ENCODE measurements at places on chromosomes 16 and 17.

GRCh38 chr16:89352091-89352681 lies 134.7 kb downstream of the ZNF778 start:
- DNase-seq = no peak

DNA sequence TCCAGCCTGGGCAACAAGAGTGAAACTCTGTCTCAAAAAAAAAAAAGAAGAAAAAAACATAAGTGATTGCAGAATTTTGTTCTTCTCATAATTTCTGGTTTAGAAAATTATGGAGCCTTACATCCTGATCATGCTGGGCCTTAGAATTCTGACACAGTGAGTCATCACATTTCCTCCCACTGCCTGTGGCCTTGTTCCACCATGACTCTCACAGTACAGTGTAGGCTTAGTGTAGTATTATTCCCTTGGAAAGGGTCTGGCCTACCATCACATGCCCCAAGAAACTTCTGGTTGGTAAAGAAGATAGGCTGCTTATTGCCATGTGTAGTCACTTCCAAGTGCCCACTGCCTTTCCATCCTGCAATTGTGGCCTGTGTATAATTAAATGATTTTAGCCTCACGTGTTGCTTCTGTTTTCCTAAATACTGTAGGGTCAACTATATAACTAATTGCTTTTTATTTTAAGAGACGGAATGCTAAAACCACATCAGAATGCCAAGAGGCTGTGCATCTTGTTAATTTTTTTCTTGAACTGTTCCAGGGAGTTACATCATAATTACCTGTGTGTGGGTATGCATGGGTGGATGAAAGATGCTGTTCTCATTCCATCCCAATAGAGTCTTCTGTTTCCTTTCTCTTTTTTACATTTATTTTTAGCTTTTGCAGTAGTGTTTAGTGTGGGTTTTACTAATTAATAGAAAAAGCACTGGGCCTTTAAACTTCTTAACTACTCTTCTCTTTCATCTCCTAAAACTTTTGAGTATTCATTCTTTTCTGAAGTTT lies 25.9 kb downstream of the OGFOD1 start:
- DNase-seq = peak; percentile 9

- peak; percentile 55 for DNase-seq
Observed at GRCh38 chr17:50872710-50873424, 6.7 kb upstream of the TOB1 start.

GRCh38 chr17:59367657-59368045 lies 36.2 kb downstream of the YPEL2 start:
- DNase-seq = no peak

Measured in activated CD4-positive, alpha-beta T cell treated with anti-CD3 and anti-CD28 coated beads, Interleukin-2, amount 50 U/mL, for 4 hours (primary cell).